Suppressor macrophage (primary cell): ENCODE measurements at places on chromosomes 16 and 17.

DNA sequence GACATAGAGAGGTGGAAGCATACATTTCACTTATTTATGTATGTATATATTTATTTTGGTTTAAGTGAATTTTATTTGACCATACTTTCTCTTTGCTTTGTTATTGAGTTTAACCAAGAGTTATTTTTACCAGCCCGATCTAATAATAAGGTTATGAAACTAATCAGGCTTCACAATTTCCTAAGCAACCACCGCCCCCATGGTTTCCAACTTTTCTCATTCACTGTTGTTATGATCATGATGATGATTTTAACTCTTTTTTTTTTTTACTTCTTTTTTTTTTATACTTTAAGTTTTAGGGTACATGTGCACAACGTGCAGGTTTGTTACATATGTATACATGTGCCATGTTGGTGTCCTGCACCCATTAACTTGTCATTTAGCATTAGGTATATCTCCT lies 30.6 kb downstream of the DNAH9 start:
- DNase-seq = no peak

DNA sequence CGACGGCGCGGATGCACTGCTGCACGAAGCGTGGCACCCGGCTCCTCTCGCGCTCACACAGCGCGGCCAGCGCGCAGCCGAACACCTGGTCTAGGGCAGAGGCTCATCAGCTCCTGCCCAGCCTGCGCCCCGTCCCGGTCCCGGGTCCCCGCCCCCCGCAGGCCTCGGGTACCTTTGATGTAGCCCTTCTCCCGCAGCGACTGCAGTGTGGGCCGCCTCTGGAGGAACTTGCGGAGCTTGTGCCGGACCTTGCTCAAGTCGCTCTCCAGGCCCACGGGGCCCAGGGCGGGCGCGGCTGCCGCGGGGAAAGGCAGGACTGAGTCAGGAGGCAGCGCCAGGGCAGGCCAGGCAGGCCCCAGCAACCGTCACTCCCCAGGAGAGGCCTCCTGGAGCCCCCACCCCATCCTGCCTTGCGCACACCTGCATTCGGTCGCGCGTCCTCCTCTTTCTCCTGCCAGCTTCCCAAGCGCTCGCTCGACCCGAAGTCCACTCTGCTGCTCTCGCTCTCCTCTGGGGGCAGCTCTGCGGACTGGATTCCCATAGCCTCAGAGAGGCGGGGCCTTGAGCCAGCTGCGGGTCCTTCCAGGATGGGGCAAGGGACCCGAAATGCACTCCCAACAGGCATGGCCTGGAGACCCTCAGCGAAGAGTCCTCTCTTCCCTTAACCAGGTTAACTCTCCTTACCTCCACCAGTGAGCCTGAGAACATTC lies 36.0 kb downstream of the ARHGAP27 start:
- DNase-seq = no peak

DNA sequence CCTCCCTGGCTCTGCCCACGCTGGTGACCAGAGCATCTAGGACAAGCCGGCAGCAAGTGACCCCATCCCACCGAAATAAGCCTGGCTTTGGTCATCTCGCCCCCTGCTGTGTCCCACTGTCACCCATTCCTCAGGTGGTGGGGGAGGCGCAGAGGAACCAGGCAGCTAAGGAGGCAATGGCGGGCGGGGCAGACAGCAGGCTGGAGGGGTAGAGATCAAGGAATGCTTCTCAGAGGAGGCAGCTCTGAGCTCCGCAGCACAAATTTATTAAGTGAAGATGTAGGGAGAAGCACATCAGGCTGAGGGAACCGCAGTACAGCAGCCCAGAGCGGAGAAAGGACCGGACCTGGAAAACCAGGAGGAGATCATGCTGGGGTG lies 7.5 kb upstream of the KREMEN2 start:
- DNase-seq = no peak

GRCh38 chr17:19001907-19002590 lies 2.5 kb downstream of the FAM83G start:
- DNase-seq = peak; percentile 45

DNA sequence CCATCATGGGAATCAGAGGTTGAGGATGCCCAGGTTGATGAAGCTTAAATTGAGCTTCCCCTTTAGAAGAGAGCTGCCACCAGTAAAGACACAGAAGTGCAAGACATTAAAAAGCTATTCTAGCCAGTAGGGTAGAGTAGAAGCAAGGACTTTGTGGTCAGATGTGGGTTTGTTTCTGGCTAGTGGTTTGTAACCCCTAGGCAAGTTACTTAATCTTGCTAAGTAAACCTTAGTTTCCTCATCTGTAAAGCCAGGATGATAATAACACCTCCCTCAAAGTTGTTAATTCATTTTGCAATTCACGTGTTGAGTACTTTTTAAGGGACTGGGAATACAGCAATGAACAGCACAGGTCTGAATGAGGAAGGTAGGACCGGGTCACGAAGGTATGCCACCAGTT lies 3.6 kb downstream of the SNTB2 start:
- DNase-seq = peak; percentile 39

GRCh38 chr17:57612202-57613071 lies 132.7 kb downstream of the CCDC182 start:
- DNase-seq = no peak

DNA sequence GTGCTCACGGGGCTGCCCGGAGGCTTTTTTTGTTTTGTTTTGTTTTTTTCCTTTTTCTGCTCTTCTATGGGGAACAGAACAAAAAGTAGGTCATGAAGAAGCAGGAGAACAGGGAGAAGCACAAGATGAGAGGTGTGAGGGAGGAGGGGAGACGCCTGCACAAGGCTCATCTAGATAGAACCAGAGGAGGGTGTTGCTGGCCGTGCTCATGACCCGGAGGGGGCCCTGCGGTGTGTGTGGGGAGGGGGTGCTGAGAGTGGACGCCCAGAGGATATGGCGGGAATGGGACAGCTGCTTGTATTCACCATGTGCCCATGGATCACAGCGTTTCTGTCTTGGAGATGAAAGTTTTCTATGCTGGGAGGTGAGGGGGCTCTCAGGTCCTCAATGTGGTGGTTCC lies 183.7 kb downstream of the FOXL1 start:
- DNase-seq = no peak

- DNase-seq = no peak
These were observed 17.1 kb upstream of the VPS4A start for GRCh38 chr16:69294051-69294450.

- peak; percentile 21 for DNase-seq
These were observed 661 bp downstream of the GIT1 start for GRCh38 chr17:29588562-29589411.

- no peak for DNase-seq
These were observed 2.3 kb downstream of the ALDH3A2 start for GRCh38 chr17:19650826-19651225.

DNA sequence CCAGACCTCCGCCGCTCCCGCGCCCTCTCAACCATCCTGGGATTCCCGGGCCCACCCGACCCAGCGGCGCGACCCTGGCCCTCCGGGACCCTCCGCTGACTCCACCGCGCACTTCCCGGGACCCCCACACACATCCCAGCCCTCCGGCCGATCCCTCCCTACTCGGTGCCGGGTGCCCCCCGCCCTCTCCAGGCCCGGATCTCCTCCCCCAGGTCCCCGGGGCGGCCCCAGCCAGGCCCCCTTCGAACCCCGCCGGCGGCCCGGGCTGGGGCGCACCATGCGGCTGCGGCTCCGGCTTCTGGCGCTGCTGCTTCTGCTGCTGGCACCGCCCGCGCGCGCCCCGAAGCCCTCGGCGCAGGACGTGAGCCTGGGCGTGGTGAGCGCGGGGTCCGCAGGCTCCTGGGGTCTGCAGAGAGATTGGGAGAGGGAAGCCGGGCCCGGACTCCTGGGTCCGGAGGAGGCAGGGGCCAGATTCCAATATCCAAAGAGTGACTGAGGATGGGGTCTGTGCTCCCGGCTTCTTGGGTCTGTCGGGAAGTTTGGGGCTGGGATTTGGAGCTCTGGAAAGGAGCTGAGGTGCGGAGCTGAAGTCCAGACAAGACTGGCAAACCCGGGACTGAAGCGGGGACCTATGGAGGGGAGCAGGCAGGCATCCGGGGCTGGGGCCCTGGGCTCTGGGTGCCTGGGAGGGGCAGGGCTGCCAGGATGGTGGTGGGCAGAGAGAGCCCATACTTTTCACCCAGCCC lies 453 bp downstream of the MMP25 start:
- no peak for DNase-seq

- no peak for DNase-seq
These were observed 122.0 kb downstream of the BANP start for GRCh38 chr16:88073201-88073721.

DNA sequence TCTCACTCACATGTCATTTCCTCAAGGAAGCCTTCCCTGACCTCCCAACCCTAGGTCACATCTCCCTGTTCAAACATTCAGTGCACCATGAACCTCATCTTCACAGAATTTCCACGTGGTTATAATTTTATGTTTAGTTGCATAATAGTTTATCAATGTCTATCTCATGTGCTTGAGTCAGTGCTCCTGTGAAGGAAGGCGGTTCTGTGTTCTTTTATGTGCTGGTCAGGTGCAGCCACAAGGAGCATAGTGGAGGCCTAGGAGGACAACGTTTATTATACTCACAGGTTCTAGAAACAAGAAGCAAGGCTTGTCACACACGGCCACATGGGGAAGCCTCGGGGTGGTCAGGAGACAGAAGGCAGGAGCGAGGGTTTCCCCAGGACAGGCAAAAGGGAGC lies 34.5 kb upstream of the SCNN1B start:
- no peak for DNase-seq

DNA sequence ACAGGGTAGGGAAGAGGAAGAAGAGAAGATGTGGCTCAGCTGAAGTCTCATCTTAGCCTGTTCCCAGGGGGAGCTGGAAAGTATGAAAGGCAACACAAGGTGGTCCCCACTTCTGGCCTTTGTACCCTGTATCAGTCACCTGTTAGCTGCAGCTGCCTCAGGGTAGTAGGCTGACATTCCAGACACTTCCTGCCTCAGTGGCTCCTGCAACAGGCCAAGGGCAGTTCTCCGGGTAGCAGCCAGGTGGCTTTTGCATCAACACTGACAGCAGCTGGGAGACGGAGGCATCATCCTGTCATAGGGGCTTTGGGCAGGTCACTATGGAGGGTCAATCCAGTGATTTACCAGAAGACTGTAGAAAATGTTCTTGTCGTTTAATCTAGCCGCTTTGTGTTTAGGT lies 124.0 kb downstream of the RGS9 start:
- DNase-seq = no peak

GRCh38 chr17:65057531-65058090 lies 1.1 kb upstream of the GNA13 start:
- no peak for DNase-seq

GRCh38 chr16:79912592-79913310 lies 312.2 kb upstream of the MAF start:
- DNase-seq = no peak

- no peak for DNase-seq
These were observed 234.7 kb upstream of the SDK2 start for GRCh38 chr17:73878923-73879322.

GRCh38 chr16:31219154-31219741 lies 2.3 kb upstream of the PYDC1 start:
- no peak for DNase-seq

GRCh38 chr17:74484066-74484465 lies 17.6 kb downstream of the CD300A start:
- no peak for DNase-seq

- no peak for DNase-seq
These were observed 388.1 kb downstream of the SHISA9 start for GRCh38 chr16:13289515-13289914.

GRCh38 chr16:54847609-54848008 lies 83.1 kb upstream of the IRX5 start:
- no peak for DNase-seq

DNA sequence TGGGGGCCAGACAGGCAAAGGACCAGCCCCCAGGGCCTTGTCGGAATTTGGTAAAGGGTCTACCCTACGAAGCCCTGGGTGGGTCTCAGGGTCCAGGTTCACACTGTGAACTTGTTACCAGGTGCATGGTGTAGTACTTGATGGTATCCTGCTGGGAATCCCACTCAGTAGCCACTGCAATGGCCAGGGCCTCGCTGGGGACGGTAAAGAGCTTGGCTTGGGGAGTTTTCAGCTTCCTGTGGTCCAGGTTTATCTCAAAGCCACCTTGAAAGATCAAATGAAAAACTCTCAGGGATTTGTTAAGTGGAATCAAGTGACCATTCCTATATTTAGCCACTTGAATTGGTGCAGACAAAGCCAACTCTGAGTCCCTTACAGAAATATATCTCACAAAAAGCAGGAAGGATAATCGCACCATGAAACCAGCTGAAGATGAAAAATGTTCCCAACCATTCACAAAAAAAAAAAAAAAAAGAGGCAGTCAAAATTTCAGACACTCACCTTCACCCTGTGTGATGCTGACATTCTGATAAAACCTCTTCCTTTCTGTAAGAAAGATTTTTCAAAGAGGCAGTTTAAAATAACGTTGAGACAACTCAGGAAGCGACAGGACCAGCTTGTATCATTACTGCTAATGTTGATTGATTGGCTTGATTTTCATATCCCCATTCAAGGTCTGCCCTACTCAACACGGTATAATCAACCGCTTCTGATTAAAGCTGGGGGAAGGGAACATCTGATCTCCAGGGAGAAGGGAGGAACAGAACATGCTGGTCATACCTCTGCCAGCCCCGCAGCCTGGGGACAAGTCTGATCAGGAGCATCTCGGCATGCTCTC lies 10.6 kb downstream of the ATPAF2 start:
- DNase-seq = no peak

GRCh38 chr17:30253312-30253711 lies 17.8 kb upstream of the SLC6A4 start:
- no peak for DNase-seq

- DNase-seq = no peak
These were observed 87.1 kb downstream of the SLC39A11 start for GRCh38 chr17:73005360-73005759.

DNA sequence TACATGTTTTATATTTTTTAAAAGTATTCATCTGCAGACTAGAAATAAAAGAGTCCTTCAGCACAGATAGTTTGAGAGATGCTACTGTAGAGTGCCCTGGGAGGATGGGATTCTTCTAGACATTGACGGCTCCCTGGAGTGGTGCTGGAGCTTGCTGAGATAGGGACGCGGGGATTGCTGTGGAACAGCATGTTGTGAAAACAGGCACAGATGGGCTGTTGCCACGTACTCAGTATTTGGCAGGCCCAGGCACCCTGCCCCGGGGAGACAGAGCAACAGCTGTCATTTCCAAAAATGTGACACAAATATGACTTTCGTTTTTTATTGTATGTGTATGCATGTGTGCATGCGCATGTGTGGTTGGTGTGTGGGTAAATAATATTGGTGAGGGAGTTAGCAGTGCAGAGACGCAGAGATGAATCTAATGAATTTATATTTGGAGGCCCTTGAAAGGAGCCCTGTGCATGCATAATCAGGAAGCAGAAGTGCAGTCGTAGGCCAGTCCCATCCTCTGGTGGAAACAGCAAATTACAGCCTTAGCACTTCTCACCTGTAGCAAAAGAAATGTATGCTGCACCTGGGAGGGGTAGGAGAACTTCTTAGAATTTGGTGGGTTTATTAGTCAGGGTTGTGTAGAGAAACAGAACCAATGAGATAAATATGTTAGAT lies 6.2 kb upstream of the ABCA8 start:
- DNase-seq = no peak
